Epithelial cell of esophagus (primary cell): ENCODE measurements at places on chromosomes 4 and X.

- no peak for DNase-seq
These were observed 26.8 kb upstream of the AP1S2 start for GRCh38 chrX:15881381-15881897.

DNA sequence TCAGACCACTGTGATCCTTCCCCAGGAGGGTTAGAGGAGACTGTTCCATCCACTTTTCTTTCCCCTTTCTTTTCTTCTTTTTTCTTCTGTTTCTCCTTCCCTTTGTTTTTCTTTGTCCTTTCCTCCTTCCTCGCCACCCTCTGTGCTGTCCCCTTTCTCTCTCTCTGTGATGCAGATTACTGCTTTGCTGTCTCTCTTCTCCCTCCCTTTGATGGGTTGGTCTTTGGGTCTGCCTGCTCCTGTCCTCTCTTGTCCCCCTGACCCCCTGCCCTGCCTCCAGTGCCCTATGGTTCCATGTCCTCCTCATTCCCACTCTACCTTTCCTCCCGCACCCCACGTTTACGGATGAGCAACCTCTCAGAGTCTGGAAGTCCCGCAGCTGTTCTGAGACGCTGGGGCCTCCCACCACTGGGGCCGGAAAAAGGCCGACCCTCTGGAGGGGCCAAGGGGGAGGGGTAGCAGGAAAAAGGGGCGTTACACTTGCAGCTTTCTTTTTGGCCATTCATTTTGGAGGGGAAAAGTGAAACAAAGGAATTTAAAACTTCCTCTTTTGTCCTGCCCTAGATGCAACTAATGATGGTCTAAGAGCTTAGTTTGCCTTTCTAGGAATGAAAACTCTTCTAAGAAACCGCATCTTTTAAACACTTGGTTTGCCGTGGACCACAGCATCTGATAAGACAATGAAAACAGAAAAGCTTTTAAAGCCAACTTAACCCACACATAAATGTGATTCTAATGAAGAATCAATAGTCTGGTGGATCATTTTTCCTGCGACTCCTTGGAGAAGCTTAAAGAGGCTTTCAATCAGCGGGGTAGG is 24.5 kb upstream of the TSR2 start:
- no peak for DNase-seq

- peak; percentile 48 for DNase-seq
These were observed 38.8 kb upstream of the BEX4 start for GRCh38 chrX:103175944-103176753.

- no peak for DNase-seq
These were observed 39.4 kb downstream of the ADH7 start for GRCh38 chr4:99395595-99396364.

GRCh38 chr4:147286846-147287587 is 193.9 kb upstream of the EDNRA start:
- peak; percentile 66 for DNase-seq

DNA sequence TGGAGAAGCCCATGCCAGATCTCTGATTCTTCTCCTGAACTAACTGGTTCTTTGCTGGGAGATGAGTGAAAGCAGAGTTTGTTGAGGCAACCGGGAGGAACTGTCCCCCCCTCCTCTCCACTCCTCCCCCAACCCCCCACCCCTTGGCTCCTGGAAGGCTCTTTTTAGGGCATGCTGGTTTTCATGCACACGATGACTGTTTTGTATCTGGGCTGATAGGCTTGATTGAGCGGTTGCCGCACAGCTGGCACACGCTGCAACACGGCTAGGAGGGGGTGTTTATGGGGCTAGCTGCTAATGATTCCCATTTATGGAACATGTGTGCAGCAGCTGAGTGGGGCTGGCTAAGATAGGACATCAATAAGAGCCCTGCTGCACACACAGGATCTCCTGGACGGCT is 137.2 kb downstream of the SMIM20 start:
- no peak for DNase-seq

DNA sequence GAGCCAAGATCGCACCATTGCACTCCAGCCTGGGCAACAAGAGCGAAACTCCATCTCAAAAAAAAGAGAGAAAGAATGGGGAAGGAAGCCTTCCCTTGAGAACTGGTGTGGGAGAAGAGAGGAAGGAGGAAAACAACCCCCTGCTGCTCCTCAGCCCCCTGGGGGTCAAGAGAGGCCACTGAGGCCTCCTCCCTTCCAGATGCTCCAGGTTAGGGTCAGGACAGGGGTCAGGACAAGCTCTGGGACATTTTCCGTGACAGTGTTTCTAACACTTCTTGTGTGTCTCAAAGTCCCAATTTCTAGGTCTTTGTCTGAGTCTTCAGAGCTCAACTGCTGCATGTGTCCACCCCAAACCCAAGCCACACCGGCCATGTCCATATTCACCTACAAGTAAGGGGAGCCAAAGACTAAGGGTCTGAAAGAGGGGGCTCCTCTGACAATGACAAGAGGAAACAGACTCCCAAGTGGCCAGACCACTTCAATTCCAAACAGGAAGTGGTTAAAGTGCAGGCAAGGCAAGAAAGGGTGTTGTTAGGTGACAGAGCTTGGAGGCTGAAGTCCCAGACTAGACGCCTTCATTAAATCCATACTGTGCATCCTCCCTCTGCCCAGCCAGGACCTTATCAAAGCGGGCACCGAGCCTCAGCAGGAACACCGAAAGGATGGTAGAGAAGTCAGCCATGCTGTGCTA is 8.3 kb downstream of the L1CAM start:
- no peak for DNase-seq

- no peak for DNase-seq
These were observed 22.6 kb downstream of the RELL1 start for GRCh38 chr4:37663552-37663951.

GRCh38 chr4:181810711-181811110 is 432.5 kb upstream of the TENM3 start:
- no peak for DNase-seq

GRCh38 chrX:109842611-109843010 is 109.6 kb upstream of the ACSL4 start:
- DNase-seq = peak; percentile 29

DNA sequence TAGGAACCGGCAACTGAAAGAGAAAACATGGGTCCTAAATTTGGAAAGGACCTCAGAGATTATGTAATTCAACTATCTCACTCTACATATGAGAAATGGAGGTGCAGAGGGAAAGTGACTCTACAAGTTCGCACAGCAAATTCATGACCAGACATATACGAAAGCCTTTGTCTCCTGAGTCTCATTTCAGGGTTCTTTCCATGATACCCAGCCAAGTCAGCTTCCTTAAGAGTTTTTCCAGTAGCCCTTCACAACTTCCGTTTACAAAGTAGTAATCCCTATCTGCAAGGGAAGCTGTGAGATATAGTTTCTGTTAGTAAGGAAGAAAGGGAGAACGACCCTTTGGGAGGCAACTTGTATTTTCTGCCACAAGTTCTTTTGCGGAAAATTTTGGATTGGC is 110.6 kb downstream of the TEX13A start:
- DNase-seq = no peak

DNA sequence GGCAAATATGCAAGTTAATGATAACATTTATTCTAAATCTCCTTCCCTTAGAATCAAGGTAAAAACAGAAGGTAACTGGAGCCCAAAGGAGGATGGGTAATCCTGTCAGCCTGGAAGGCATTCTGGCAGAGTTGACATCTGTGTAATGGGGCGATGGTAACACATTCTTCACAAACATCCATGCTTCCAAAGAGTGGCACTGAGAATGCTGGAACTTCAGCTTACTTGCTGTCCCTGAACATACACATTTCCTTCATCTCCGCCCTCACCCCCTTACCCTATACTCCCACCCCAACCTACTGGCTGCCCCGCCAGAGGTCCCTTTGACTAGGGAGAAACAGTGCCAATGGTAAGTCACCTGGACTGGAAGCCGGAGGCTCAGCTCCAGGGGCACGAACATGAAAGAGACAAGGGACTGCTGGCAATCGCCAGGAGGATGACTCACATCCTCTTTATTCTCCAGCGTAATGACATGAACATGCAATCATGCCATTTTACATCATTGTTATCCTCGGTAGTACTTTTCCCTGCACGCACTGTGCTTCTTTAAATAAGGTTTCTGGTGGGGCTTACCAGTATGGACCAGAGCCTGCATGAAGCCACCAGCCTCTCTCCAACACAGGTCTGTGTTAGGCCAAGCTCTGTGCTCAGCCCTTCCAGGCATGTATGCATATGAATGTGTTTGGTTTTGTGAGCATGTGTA is 694.2 kb upstream of the TENM3 start:
- DNase-seq = peak; percentile 84

DNA sequence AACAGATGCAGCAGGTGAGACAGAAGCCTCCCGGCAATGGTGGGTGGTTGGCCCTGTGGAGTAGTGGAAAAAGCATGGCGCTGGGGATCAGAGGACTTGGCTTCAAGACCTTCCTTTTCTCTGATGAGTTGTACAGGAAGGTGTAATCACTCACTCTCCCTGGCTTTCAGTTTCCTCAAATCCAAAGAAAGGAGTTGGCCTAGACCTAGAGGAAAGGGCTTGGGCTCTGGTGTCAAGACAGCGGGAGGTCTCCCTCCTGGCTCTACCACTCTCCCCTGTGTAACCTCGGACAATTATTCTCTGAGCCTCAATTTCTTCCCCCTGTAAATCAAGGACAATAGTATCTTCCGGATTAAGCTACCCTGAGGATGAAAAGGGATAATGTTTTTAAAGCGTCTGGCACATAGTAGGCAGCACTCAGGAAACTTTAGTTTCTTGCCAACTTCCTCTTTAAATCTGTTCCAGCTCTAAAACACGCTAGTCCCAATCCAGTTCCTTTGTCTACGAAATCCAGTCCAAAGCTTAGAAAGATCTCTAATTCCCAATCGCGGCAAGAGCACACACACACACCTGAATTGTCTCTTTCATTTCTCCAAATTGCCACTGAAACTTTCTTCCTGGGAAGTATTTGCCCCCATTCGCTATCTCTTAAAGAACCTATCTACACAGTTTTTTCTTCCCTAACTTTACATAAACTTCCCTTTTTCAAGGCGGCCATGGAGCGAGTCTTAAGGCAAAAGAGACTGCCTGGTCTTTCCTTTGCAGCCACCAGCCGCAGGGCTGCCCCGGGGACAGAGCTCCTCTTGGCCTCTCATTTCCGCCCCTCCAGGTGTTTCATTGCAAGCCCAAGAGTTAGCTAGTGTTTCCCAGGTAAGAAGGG is 29.9 kb upstream of the GPC4 start:
- DNase-seq = peak; percentile 61

- DNase-seq = no peak
These were observed 39.1 kb downstream of the ADGRL3 start for GRCh38 chr4:61239250-61239649.

DNA sequence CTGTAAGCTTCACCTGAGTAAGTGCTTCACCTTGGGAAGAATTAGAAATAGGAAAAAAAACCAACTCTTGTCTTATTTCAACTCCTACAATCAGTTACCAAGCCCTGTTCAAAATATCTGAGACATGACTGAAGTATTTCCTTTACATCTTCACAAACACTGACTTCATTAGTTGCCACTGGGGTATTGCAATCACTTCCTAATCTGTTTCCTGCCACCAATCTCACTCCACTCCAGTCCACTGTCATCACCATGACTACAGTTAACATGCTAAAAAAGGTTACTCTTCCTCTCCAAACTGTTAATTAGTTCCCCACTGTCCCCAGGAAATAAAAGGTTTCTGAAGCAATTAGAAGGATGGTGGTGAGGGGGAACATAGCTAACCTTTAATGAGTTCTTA is 3.3 kb upstream of the SUPT20HL1 start:
- DNase-seq = peak; percentile 4

- DNase-seq = peak; percentile 50
These were observed 11.8 kb upstream of the HSD17B10 start for GRCh38 chrX:53445977-53446376.

- no peak for DNase-seq
These were observed 147.5 kb upstream of the TTC29 start for GRCh38 chr4:147093206-147093605.

DNA sequence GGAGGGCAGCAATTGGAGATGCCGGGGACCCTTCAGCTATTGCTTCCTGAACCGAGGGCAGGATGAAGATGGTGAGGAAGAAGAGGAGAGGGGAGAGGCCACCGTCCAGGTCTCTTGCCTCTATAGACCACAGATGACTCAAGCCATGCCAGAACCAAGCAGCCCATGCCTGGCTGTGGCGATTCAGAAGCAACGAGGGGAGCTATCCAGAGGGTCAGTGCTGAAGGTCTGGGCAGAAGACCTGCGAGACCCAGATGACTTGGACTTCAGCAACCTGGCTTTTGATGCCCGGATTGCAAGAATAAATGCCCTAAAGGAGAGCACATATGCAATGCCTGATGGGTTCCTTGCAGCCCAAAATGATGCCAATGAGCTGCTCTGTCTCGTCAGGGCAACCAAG is 70.2 kb upstream of the PRPS2 start:
- DNase-seq = peak; percentile 2

DNA sequence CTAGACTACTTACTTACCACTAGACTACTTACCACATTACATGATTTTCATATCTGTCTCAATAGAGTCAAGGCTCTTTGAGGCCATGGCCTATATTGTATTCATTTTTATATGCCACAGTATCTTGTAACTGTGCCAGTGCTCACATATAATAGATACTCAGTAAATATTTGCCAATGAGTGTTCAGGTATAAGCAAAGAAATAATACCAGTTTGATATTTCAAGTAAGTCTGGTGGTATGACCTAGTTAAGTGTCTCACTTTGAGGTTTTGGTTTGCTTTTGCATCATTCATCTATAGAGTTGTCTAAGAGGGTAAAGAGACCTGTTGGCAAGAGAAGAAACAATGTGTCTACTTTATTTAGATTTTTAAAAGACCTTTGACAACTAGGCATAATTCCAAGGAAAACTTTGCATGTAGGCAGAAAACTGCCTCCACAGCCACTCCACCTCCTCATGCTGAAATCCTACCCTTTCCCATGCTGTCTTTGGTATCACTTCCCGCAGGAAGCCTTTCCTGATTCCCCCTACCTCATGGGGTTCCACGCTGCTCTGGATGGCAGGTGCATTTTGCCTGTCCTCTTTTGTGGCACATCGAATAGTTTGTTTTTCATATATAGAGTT is 91.3 kb upstream of the KLHL13 start:
- no peak for DNase-seq

- no peak for DNase-seq
These were observed 18.4 kb downstream of the UBE2K start for GRCh38 chr4:39716356-39716755.

- DNase-seq = no peak
These were observed 26.2 kb upstream of the MXD4 start for GRCh38 chr4:2288051-2288541.

- DNase-seq = no peak
These were observed 113.6 kb downstream of the MID1 start for GRCh38 chrX:10506781-10507180.

DNA sequence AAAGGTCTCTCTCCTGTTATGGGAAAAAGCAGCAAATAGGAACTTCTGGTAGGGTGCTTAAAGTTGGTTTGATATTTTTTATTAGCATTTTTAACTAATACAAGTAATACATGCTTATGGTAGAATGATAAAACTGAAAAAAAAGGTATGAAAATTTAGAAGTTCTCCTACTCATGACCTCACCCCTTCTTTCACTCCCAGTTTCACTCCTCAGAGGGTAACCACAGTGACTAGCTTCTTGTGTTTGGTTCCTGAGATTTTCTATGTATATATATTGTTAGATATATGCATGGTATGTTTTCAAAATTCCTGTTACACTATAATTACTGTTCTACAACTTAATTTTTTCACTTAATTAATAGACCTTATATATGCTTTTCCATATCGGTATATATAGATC is 66.5 kb downstream of the AR start:
- DNase-seq = no peak
